Prostate gland (tissue), 2 donors: ENCODE measurements at places on chromosomes 2 and 18. TPM values are rescaled to one million over a fixed set of nuclear protein-coding genes. Genes with fewer than 3 reads are reported as not detected.

- DNase-seq: no peak
Measured at GRCh38 chr2:44997963-44998362, 11.3 kb downstream of the SIX2 start.

DNA sequence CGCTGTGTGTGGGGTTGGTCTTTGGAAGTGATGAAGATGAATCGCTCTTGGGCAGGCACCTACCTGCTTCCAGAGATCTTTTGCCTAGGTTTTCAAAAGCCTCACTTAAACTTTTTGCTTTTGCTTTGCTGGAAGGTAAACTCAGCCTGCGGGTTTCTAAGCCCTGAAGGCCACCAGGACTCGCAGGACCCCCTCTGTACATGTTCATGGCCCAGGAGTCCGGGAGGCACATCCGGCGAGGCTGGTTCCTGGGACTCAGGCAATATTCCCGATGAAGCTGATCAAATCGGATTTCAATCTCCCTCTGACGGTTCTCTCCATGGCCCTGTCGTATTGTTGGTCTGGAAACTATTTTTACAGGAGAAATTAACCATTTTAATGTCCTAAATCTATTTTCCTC is 13.2 kb downstream of the HJURP start:
- DNase-seq: no peak

GRCh38 chr2:169086893-169087467 is 17.6 kb downstream of the DHRS9 start:
- no peak for DNase-seq

DNA sequence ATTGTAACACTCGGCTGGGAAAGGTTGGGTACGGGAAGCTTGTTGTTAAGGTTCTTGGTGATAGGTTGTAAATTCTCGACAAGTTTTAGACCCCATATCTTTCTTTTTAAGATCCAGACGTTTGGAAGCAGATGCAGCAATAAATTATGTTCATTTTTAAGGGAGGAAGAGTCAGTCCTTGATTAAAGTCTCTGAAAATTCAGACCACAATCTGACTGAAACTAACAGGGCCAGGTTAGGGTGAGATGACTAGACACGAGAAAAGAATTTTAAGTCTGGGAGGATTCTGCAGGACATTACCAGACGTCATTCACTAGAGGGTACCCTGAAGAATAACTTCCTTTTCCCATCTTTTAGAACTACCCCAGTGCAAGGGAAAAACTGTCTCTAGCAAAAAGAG is 16.1 kb downstream of the WIPF1 start:
- no peak for DNase-seq

GRCh38 chr2:119106301-119106897 is 52.2 kb downstream of the C1QL2 start:
- no peak for DNase-seq

- DNase-seq: no peak
Measured at GRCh38 chr2:45229411-45229810, 220.2 kb upstream of the SIX2 start.

- no peak for DNase-seq
Measured at GRCh38 chr18:63882333-63883141, 5.0 kb upstream of the SERPINB2 start.

DNA sequence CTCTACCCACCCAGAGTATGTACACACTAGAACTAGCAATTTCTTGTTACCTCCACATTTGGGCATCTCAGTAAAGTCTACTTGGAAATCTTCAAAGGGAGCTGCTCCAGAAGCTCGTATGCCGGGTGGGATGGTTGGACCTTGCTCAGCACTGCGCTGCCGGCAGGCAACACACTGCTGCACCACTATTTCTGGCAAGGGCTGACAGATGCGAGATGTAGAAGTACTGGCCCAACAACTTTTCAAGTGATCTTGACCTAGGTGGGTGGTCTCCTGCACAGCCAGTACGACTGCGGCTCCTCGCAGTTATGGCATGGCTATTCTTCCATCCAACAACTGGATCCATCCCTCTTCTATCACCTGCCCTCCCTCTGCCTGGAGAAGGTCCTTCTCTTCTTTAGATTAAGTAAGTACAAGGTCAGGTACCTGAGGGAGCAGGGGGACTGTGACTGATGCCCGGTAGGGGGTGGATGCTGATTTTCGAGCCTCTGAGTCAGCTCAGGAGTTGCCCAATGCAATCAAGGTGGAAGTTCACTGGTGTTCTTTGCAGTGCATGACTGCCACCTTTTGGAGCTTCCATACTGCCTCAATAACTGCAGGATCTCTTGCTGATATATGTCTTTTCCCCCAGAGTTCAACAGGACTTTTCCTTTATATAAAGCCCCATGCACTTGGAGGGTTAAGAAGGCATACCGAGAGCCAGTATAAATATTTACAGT is 100.4 kb upstream of the SLC1A4 start:
- no peak for DNase-seq

- DNase-seq: peak; percentile 27
Measured at GRCh38 chr18:78659748-78660147, 319.9 kb upstream of the SALL3 start.

DNA sequence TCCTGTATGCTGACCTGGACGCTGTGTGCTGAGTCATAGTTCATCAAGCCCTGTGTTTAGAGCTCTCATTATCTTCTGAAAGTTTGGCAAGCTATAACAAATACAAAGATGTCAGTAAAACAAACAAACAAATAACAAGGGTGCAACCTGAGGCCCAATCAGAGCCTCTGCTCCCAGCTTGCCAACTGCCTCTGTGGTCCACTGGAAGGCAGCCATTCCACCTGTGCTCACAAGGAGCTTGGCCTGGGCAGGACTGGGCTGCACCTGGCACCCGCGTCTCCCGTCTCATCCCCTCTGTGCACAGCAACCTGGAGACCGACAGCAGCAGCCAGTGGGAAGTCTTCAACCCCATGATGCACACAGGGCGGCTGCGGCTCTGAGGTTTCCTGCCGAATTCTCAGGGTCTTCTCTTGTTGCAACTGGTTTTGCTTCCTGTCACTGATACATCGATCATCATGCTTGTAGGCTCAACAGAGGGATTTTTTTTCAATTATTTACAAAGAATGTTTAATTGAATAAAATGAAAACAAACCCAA is 97.8 kb downstream of the TMEM18 start:
- no peak for DNase-seq

DNA sequence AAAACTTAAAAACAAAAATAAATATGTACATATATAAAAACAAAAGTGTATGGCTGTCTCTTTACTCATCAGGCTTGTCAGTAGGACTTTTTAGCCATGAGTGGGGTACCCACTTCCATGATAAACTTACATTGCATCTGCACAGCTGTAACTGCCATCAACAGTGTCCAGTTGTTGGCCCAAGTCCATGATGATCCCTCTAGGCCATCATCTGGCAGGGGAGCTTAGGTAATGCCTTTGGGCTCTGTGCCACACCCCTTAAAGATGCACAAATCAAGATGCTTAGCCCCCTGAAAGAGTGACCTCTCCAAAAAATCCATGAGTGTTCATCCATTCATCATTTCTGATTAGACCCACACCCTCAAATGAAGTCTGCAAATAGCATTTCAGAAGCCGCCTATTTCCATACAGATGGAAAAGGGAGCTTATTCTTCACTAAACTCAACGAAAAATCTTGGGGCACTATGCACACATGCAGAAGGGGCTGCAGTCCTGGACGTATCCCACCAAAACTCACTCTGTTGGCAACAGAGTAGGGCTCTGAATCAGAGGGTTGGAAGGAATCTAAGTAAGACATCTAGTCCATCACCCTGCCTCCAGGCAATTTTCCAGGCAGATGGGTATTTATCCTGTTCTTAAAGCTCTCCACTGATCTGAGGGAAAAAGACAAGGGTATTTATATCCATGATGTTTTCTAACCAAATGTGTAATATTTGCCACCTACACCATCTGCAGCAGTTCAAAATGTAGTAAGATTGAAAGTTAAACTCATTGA is 691.0 kb downstream of the ZEB2 start:
- no peak for DNase-seq

The ALKAL2 gene
- total RNA-seq: 2.6 TPM

The SERPINB13 gene
- total RNA-seq: 0.57 TPM

The SERPINB10 gene
- total RNA-seq: not detected
